ENCODE measurements at places on chromosomes 7 and 10.
A peak's percentile ranks its signal among the peaks of the same experiment; 100 is the strongest.

DNA sequence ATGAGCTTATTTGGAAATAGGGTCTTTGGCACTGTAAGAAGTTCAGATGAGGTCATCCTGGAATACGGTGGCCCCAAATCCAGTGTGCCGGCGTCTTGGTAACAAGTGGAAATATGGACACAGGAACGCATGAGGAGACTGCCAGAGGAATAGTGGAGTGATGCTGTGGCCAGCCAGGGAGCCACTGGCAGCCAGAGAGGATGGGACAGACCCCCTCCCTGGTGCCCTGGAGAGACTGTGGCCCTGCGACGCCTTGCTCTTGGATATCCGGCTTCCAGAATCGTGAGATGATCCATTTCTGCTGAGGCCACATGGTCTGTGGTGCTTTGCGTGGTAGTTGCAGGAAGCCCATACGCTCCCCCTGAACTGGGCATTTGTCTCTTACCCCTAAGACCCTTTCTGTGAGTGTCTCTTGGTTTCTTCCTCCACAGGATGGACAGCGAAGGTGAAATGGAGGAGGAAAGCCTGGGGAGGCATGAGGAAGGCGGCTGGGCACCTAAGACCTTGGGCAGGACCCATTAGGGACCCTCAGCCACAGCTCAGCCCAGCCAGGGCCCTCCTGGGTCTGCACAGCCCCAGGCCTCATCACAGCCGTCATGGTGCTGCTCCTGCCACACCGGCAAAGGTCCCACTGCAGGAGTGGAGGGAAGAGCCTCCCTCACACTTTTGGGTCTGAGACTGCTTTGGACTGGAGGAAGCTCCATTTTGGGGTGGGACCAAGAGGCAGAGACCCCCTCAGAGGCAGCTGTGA is 53.6 kb downstream of the INSIG1 start:
- no peak for DNase-seq

GRCh38 chr10:73593812-73594211 is 2.7 kb upstream of the USP54 start:
- no peak for DNase-seq

DNA sequence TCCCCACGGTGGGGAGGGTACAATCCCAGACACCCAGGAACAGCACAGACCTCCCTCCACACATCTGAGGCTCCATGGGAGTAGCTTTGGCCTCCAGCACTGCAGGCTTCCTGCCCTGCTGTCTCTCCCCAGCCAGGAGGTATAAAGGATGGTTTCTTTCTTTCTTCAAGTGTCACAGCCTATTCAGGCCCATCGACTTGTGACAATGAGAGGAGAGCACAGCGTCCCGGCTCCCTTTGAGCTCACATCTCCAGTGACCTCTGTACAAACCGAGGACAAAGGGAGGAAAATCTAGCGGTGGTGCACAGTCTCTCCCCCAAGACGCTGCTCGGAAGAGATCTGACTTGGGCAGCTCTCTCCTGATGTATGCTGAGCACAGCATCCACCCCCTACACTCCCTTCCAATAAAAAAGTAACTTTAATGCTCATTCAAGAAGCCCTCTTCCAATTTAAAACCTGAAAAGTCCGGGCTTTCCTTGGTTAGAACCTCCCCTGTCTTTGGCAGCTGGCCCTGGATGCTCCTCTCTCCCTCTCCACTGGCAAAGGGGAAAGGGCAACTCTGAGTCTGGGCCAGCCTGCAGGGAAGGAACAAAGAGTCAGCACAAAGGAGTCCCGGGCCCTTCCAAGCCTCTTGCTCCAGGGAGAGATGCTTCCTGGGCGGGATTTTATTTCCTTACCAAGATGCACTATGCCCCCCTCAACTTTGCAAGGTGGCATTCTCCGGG is 18.0 kb downstream of the CHST15 start:
- no peak for DNase-seq

GRCh38 chr7:191981-192649 is at the start of gene FAM20C:
FAM20C (plus strand) TSS chr7:192571; CDS start chr7:193200, 629 bp downstream.
- DNase-seq: no peak

- no peak for DNase-seq
Measured at GRCh38 chr7:157751951-157752673, 415.3 kb downstream of the DNAJB6 start.

- no peak for DNase-seq
Measured at GRCh38 chr7:120720317-120720716, 137.6 kb downstream of the TSPAN12 start.

DNA sequence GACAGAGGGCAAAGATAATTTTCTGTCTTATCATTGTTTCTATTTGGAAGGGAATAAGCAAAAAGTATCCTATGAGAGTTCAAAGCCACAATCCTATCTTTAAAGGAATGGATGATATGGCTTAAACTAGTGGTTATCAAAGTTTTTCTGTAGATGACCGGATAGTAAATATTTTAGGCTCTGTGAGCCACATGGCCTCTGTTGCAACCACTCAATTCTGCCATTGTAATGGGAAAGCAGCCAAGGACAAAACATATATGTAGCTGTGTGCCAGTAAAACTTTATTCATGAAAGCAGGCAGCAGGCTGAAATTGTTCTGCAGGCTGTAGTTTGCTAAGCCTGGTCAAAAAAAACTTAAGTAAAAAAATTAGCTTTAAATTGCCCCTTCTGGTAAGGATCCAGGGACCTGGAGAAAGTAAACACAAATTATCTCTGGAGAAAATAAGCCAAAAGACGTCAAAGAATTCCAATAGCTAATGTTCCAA is 73.3 kb downstream of the THSD7A start:
- no peak for DNase-seq

GRCh38 chr10:122864194-122864592 is 15.2 kb downstream of the FAM24B start:
- DNase-seq: no peak

DNA sequence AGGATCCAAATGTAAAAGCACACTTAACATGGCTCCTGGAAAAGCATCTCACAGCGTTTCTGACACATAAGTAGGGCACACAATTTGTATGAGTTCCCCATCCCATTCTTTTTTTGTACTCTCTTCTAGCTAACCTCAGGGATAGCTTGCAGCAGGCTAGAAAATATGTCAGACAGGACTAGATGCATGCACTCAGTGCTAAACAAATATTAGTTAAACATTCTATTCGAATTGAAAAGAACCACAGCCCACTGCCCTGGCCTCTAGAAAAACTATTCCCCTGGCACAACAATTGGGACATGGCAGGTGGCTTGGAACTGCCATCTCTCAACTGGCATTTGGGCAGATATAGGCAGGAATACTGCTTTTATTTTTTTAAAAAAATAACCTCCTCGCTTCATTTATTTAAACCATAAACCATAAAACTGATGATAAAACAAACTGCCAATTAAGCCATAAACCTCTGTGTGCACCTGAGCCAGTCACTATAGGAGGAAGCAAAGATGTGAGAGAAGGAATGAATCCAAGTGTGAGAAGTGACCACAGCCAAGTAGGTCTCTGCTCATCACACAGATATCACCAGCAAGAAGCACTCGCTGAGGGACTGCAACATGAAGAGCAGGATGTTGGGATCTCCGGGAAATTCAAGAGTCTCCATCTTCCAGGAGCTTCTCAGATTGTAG is 394.1 kb downstream of the NEBL start:
- no peak for DNase-seq

DNA sequence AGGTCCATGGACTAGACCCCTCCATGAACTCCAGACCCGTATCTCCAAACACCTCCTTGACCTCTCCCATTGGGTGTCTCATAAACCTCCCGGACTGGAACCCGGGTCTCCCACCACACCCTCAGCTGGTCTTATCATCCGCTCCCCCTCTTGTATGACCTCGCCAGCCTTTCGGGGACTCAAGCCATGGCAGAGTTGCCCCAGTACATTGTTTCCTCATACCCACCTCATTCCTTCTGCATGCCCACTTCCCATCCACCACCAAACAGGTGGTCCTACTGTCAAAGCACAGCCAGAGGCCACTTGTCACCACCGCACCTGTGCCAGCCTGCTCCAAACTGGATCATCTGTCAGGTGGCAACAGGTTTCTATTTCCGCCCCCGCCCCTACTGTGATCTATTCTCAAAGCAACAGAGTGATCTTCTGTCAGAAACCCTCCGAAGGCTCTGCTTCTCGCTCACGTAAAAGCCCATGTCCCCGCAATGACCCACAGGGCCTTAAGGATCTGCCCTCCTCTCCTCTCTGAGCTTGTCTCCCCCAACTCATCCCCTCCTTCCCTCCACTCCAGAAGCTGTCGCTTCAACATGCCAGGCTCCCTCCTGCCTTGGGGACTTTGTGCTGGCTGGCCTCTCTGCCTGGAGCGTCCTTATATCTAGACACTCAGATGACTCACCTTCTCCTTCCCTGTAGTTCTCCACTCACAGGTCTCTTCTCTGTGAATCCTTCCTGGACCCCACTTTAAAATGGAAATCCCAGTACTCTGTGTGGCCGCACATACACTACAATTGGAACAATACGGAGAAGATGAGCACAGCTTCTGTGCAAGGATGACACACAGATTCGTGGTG is 22.8 kb upstream of the PRKAG2 start:
- DNase-seq: no peak

DNA sequence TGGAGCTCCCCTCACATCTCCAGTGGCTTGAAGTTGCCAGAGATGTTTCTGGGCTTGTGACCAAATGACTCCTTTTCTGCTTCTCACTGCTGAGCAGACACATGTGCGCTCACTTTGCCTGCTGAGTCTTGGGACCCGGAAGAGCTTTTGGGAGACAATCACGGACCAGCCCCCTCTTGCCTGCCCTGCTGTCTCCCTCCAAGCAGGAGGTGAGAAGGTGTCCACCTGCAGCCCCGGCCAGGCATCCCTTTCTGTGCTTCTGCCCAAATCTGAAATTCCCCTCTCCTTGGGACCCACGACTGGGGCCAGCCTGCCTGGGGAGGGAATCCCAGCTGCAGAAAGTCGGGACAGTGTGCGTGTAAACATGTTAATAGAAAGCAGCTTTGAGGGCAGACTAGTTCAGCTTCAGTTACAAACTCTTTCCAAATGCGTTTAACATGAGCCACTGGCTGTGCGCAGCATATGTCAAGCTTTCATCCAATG is 31.7 kb downstream of the HTRA1 start:
- no peak for DNase-seq

- no peak for DNase-seq
Measured at GRCh38 chr10:76012716-76013327, 581.4 kb downstream of the LRMDA start.

GRCh38 chr10:115982526-115982925 is 290.5 kb downstream of the GFRA1 start:
- no peak for DNase-seq

DNA sequence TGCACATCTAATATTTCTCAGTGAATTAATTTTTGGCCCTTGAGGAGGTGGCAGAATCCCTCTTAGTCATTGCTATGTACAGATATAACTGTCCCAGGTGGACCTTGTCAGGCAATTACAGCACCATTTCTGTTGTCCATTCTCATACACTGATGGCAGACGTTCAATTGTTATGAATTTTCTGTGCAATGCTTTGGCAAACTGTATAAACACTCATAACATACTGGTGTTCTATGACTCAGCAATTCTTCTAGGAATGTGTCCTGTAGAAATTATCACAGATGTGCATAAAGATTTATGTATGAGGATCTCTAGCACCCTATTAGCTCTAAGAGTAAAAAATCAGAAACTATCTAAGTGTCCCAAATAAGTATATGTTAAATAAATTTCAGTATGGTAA is 80.8 kb downstream of the DNAJB9 start:
- DNase-seq: no peak

- no peak for DNase-seq
Measured at GRCh38 chr10:43260117-43260761, 6.6 kb downstream of the RASGEF1A start.

DNA sequence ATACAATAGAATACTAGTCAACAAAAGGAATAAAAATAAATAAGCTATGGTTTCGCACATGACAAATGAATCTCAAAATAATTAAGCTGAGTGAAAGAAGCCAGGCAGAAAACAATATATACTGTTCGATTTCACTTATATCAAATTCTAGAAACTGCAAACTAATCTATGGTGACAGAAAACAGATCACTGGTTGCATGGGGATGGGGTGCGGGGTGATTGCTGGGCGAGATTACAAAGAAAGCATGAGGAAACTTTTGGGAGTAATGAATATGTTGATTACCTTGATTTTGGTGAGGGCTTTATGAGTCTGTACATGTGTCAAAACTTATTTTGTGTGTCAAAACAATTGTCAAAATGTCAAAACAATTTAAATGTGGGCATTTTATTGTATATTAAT is 135.6 kb downstream of the GPR85 start:
- no peak for DNase-seq

DNA sequence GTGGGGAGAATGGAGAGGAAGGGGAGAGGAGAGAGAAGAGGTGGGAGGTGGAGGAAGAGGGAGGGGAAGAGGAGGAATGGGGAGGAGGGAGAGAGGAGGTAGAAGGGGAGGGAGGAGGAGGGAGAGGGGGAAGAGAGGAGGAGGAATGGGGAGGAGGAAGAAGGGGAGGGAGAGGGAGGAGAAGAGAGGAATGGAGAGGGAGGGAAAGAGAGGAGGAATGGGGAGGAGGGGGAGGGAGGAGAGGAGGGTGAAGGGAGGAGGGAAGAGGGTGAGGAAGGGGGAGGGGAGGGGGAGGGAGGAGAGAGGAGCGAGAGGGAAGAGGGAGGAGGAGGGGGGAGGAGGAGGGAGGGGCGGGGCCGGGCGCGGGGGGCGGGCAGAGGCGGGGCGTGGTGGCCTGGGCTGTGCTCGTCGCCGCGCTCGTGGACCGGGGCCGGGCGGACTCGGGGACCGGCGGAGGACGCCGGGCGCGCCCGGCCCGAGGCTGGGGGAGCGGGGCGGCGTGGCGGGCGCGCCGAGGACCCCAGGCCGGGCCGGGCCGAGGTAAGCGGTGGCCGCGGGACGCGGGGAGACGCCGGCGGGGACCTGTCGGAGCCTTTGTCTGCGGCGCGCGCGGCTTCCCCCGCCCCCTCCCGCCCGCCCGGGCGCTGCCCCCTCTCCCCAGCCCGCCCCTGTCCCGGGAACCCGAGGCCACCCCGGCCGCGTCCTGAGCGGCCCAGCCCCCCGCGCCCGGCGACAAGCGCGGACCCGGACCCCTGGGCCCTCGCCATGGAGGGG is at the start of gene SLC29A4:
Gene SLC29A4 (plus strand): TSS at position 401 of the 774 bp plus-strand sequence. CDS start 4,874 bp downstream, outside the sequence.
- no peak for DNase-seq

GRCh38 chr7:139758388-139758787 is 19.4 kb downstream of the HIPK2 start:
- no peak for DNase-seq

- no peak for DNase-seq
Measured at GRCh38 chr7:133564484-133564883, 311.6 kb downstream of the EXOC4 start.

GRCh38 chr10:128568990-128569945 is 443.0 kb upstream of the MKI67 start:
- DNase-seq: no peak

DNA sequence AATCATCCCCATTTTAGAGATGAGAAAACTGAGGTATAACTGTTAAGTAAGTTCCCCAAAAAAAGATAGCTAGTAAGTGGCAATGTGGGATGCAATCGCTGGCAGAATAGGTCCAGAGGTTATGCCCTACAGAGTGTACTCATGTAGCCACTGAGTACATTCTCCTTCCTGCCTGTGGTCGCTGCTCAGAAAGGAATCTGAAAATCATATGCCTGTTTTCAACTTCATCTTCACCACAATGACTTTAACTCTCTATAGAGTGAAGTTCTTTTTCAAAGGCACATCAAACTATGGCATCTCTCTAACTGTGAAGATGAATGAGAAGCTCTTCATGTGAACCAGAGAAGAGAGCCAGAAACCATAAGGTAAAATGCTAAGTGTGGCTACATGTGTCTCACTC is 162.2 kb upstream of the SLC25A13 start:
- no peak for DNase-seq

GRCh38 chr10:43322769-43323168 is 48.7 kb upstream of the FXYD4 start:
- DNase-seq: peak; percentile 37

GRCh38 chr7:22934473-22935065 is 79.4 kb downstream of the HYCC1 start:
- DNase-seq: no peak

GRCh38 chr10:26156019-26156418 is 60.6 kb upstream of the GAD2 start:
- DNase-seq: no peak
